H7 (cell line): ENCODE measurements at places on chromosomes 3 and 15. TPM values are rescaled to one million over a fixed set of nuclear protein-coding genes. Genes with fewer than 3 reads are reported as not detected.

The TUSC7 gene
- total RNA-seq, result not detected in 2 replicates

The PRKCD gene
- total RNA-seq, result 2.9 and 3.1 TPM in 2 replicates

The CDCP1 gene
- 1.5 and 2.2 TPM in 2 replicates for total RNA-seq

The GATM gene
- total RNA-seq, result 23.8 and 37.6 TPM in 2 replicates

The NTRK3 gene
- total RNA-seq, result 2.3 and 3.5 TPM in 2 replicates

The CYP1A2 gene
- not detected in 2 replicates for total RNA-seq

The PLA2G4B gene
- total RNA-seq, result 3.0 and 5.3 TPM in 2 replicates

The DPPA2 gene
- total RNA-seq, result 10.3 and 17.7 TPM in 2 replicates

The GADL1 gene
- not detected in 2 replicates for total RNA-seq

The C3orf80 gene
- 0.10 TPM in 1 of 2 replicates, not detected in the other for total RNA-seq

The PPIB gene
- 293 and 356 TPM in 2 replicates for total RNA-seq

The SPINT1 gene
- total RNA-seq, result 81.1 and 109 TPM in 2 replicates

The REC114 gene
- total RNA-seq, result not detected in 2 replicates

The SLC6A1 gene
- total RNA-seq, result 0.62 and 1.7 TPM in 2 replicates

The PPP1R14D gene
- not detected in 2 replicates for total RNA-seq
